ENCODE measurements at places on chromosomes 1 and 21. TPM values are rescaled to one million over a fixed set of nuclear protein-coding genes. Genes with fewer than 3 reads are reported as not detected.

Gene THEM5
- not detected for total RNA-seq

Gene PRRX1
- total RNA-seq, result not detected

Gene GJB4
- 0.11 TPM for total RNA-seq

Gene NBPF10
- total RNA-seq, result 1.4 TPM

Gene VASH2
- total RNA-seq, result 3.1 TPM

Gene RBM11
- not detected for total RNA-seq

Gene MNDA
- total RNA-seq, result not detected

Gene IFT25
- total RNA-seq, result 31.5 TPM
